ENCODE measurements at places on chromosomes 12 and 14. TPM values are rescaled to one million over a fixed set of nuclear protein-coding genes. Genes with fewer than 3 reads are reported as not detected.
A peak's percentile ranks its signal among the peaks of the same experiment; 100 is the strongest.

Gene RHEBL1
- 0.50 TPM for polyA plus RNA-seq

DNA sequence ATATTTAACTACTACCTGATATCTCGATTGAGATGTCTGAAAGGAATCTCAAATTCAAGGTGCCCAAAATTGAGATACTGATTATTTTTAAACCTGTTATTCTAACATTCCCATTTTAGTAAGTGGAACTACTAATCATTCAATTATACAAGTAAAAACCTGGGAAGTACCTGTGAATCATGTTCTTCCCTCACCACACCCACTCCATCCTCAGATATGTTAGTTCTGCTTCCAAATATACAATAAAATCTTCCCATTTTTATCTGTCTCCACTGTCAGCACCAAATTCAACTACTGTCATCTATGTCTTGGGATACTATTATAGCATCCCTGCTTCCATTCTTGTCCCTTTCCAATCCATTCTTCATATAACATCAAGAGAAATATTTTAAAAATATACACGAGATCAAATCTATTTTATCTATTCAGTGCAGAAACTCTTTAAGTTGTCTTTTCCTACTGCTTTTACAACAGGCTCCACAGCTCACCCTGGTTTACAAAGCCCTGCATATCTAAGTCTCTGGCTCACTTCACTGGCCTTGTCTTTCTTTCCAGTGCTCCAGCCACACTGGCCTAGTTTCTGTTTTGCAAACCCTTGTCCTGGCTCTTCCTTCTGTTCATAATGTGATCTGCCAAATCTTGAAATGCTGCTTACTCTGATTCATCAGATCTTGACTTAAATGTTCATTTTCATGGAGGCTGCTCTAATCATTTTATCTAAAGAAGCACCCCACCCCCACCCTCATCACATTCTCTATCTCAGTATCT is 122.3 kb downstream of the PTPRR start:
- no peak for DNase-seq
- H3K27me3 ChIP-seq: no peaks in the 10 kb centered on the region
- H3K4me1 ChIP-seq: no peaks in the 10 kb centered on the region
- H3K36me3 ChIP-seq: no peaks in the 10 kb centered on the region
- H3K27ac ChIP-seq: no peak overlapping the region

GRCh38 chr12:113159937-113160336 is 10.4 kb downstream of the CFAP73 start:
- H3K4me1 ChIP-seq: no peaks in the 10 kb centered on the region
- peaks cover 67% of the 10 kb centered on the region for H3K36me3 ChIP-seq
- H3K4me3 ChIP-seq: no peak overlapping the region
- H3K27me3 ChIP-seq: peaks cover 15% of the 10 kb centered on the region

DNA sequence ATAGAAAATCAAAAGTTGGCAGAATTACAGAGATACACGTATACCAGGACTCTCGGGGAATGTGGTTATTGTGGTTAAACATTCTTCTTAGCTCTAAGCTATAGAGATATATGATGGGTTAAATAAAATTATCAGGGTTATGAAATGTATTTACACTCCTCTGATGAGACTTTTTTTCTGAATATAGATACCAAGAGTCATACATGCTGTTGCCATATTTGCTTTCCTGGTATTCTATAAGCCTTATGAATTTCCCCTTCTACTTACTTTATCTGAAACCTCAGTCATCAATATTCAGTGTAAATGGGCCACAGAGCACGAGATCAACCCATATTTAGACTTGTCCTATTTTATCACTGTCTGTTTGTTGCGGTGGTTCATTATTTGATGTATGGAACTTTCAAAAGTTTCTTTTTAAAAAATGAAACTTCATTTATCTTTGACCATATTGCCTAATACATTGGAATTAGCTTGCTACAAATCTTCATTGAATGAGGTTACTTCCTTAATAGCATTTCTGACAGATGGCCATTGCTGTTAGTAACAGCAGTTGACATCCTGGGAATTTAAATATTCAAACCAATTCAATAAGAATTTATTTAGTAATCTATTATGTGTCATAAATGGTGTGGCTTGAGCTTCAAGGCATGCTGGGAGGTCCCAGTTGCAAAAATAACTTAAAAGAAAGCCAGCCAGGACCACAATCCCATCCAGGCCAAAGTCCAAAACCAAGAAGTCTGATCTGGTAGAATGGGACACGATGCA is 393.5 kb downstream of the PCNX1 start:
- no peaks in the 10 kb centered on the region for H3K36me3 ChIP-seq
- H3K27me3 ChIP-seq: no peaks in the 10 kb centered on the region
- H3K4me1 ChIP-seq: no peaks in the 10 kb centered on the region

Gene PLD4
- polyA plus RNA-seq: 0.12 TPM

GRCh38 chr14:25658988-25659387 is 609.0 kb upstream of the STXBP6 start:
- no peak for DNase-seq
- no peak overlapping the region for H3K27ac ChIP-seq
- H3K36me3 ChIP-seq: no peaks in the 10 kb centered on the region
- H3K4me3 ChIP-seq: no peak overlapping the region
- H3K4me1 ChIP-seq: no peaks in the 10 kb centered on the region
- no peaks in the 10 kb centered on the region for H3K27me3 ChIP-seq

DNA sequence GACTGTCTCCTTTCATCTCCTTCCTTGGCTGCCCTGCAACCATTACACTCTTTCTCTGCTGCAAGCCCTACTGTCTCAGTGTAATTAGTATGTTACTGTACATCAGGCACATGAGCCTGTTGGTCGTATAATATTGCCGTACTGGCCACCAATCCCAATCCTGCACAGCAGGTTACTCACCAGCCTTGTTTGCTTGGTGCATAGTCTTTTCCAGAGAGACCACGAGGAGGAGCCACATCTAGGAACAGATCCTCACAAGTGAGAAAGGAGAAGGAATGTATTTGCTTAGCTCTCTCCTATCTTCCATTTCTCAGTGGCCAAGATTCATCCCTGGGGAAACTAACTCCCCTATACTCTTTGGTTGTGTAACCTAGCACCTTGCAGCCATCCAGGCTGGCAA is 33.0 kb upstream of the BICDL1 start:
- no peak overlapping the region for H3K4me3 ChIP-seq
- H3K4me1 ChIP-seq: no peaks in the 10 kb centered on the region

DNA sequence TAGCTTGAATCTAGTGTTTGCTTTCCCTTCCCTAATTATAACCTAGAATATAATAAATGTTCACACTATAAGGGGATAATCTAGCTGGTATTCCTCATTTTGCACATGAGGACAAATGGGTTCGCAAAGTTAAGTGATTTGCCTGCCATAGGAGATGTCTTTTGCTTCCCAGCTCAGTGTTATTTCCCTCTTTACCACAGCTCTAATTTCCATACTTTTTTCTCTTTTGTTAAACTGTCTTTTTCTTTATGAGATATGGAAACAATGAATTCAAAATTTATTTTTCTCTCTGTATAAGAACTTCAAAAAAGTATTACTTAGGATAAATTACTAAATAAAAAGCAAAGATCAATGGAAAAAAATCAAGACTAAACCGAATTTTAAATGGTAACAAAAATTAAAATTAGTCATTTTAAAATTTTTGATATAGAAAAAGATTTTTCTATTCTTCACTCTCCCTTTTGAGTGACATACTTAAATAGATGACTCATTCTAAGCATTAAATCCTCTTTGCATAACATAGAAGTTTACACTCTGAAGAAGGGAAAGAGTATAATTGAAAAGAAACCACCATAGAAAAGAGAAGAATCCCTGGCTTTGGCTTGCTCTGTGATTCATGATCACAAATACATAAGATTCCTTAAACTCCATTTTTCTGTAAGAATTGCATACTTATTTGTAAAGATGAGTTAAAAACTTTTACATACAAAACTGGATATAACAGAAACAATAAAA is 97.3 kb downstream of the INSM2 start:
- no peak overlapping the region for H3K4me3 ChIP-seq
- peaks cover 50% of the 10 kb centered on the region for H3K36me3 ChIP-seq
- no peak for DNase-seq
- H3K27ac ChIP-seq: no peak overlapping the region
- no peaks in the 10 kb centered on the region for H3K27me3 ChIP-seq
- H3K4me1 ChIP-seq: no peaks in the 10 kb centered on the region

GRCh38 chr12:106527356-106527755 is 55.4 kb upstream of the RFX4 start:
- H3K4me1 ChIP-seq: no peaks in the 10 kb centered on the region
- no peak overlapping the region for H3K4me3 ChIP-seq
- DNase-seq: no peak
- no peak overlapping the region for H3K27ac ChIP-seq
- H3K27me3 ChIP-seq: no peaks in the 10 kb centered on the region
- no peaks in the 10 kb centered on the region for H3K36me3 ChIP-seq

- no peaks in the 10 kb centered on the region for H3K36me3 ChIP-seq
- no peak for DNase-seq
- no peak overlapping the region for H3K27ac ChIP-seq
- no peaks in the 10 kb centered on the region for H3K27me3 ChIP-seq
Measured at GRCh38 chr12:104410786-104411185, 46.0 kb upstream of the CHST11 start.

DNA sequence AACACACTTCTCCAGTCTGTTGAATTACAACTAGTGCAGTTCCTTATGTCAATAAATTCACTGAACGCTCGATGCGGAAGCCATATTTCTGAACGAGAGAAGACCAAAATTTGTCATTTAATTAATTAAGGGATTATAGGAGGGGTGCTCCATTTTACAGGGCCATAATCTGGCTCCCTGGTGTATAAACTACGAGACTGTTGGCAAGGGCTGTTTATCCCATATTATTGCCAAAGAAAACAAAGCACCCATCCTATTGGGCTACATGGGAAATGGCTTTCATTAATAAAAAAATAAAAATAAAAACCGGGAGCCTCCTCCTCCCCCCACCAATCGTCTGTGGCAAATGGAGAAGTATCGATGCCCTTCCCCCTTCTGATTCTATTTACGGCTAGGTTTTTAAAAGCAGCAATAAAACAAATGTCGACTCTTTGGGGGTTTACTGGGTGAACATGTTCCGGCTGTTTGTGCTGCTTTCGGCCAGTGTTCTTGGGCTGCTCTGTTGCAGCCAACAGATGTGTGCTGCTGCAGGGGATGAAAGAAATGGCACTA is 24.8 kb downstream of the ATF7 start:
- H3K27ac ChIP-seq: peak overlapping the region; percentile 4
- peaks cover 18% of the 10 kb centered on the region for H3K4me1 ChIP-seq
- no peak for DNase-seq
- H3K36me3 ChIP-seq: peaks cover 6% of the 10 kb centered on the region

Gene FOXA1
- polyA plus RNA-seq: not detected

Gene IQSEC3
- polyA plus RNA-seq: 2.0 TPM

- no peak overlapping the region for H3K4me3 ChIP-seq
- no peaks in the 10 kb centered on the region for H3K27me3 ChIP-seq
- H3K36me3 ChIP-seq: no peaks in the 10 kb centered on the region
- no peak overlapping the region for H3K27ac ChIP-seq
Measured at GRCh38 chr12:54544743-54545142, 4.7 kb upstream of the PDE1B start.

DNA sequence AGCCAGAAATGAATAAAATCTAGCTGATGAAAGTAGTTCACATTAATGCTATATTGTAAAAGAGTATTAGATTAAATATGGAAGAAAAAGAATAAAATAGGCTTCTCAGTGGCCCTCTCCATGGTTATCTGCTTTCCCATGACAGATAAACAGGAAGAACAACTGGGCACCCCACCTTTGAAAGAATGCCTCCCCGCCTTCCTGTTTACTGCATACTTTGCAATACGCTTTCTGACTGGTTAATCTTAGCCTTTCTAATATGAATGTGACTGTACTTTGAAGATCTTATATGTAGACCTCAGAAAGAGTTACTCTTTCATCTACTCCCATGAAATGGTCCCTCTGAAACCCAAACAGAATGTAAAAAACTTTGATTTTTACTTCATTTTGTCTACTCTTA is 34.1 kb upstream of the DAAM1 start:
- no peak overlapping the region for H3K27ac ChIP-seq
- H3K4me3 ChIP-seq: no peak overlapping the region
- no peak for DNase-seq
- no peaks in the 10 kb centered on the region for H3K27me3 ChIP-seq

- H3K27ac ChIP-seq: no peak overlapping the region
- peak overlapping the region; percentile 93 for H3K4me3 ChIP-seq
- H3K27me3 ChIP-seq: no peaks in the 10 kb centered on the region
- H3K4me1 ChIP-seq: no peaks in the 10 kb centered on the region
- no peak for DNase-seq
Measured at GRCh38 chr12:40106655-40107054, 774 bp upstream of the SLC2A13 start.

Gene CAPZA3
- not detected for polyA plus RNA-seq

All from heart left ventricle (tissue), 16 donors.